ENCODE measurements at places on chromosomes 7 and 10.

DNA sequence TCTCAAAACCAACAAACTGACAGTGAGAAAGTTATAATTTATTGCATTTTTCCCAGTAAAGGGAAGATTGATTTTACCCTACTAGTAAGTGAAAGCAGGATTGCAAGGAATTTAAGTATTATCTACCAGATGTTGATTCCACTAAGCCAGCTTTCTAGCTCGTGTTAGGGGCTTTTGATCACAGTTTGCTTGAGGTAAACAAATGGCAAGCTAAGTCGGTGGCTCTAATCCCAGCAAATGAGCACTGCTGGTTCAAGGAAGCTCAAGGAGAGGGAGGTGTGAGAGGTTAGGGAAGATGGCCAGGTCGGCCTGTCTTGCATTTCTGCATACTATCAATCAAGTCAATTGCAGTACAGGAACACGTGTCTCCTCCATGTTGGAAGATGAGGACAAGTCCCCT is 448.7 kb upstream of the POM121L12 start:
- DNase-seq: no peak

GRCh38 chr7:96188174-96188581 is 133.7 kb downstream of the SLC25A13 start:
- DNase-seq: no peak

DNA sequence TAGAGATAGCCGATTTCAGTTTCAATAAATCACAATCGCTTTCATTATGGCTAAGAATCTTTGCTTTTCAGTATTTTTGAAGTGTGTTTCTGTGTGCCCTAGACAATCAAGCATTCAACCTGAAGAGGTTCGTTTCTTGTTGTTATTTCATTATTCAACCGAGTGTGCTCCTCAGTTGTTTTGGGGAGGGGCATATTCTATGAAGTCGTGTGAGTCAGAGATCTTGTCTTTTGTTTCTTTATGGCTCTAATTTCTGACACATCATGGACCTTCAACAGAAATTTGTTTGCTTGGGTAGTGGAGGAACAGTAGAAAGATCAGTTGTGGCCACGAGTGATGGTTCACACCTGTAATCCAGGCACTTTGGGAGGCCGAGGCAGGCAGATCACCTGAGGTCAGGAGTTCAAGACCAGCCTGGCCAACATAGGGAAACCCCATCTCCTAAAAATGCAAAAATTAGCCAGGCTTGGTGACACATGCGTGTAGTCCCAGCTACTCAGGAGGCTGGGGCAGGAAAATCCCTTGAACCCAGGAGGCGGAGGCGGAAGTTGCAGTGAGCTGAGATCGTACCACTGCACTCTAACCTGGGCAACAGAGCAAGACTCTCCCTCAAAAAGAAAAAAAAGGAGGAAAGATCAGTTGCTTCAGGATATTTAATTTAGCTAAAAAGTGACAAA is 38.3 kb downstream of the C1QL3 start:
- DNase-seq: no peak

DNA sequence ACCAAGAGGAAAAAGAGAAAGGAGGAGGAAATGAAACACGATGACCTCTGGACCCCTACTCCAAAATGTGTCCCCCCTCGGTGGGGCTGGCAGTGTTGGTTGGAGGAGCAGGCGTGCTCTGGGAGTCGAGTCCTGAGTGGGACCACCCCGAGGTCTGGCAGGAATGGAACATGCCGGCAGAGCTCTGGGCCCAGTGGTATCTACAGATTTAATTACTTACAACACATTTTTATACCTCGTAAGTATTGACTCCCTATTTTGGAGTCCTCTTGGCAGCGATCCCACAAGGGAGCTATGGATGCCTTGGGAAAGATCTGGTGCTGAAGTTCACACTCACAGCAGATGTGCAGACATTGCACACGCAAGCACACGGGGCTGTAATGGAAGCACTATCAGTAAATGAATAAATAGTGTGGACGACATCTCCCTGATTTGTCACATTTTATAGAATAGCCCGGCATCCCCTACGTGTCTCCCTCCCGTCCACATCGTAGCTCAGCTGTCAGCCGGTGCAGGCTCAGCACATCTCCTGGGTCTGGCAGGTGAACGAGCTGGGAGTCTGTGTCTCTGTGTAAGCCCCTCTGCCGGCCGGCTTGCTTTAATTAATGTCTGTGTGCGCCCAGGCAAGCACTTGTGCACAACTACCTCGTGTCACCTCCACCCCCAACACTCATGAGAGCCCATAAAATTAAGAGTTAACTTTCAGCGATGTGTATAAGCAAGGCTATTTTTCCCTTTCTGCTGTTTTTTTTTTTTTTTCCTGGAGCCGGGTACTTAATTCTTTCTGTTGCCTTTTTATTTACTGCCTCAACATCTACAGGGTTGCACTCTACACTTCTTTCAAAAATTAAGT is 603.2 kb downstream of the LRMDA start:
- peak; percentile 49 for DNase-seq

DNA sequence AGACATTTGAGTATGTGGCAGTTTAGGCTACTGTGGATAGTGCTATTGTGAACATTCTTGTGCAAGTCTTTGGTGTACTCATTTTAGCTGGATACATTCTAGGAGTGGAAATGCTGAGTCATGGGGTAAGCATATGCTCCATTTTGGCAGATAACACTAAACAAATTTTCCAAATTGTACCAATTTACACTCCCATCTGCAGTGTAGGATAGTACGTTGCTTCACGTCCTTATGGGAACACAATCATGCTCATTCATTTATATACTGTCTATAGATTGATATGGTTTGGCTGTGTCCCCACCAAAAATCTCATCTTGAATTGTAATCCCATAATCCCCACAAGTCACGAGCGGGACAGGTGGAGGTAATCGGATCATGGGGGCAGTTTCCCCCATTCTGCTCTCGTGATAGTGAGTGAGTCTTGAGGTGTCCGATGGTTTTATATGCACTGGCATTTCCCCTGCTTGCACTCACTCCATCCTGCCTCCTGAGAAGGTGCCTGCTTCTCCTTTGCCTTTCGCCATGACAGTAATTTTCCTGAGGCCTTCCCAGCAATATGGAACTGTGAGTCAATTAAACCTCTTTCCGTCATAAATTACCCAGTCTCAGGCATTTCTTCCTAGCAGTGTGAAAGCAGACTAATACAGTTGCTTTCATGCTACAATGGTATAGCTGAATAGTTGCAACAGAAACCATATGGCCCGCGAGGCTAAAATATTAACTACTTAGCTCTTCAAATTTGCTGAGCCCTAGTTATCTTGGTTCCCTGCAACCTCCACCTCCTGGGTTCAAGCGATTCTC is 25.6 kb downstream of the RNF216 start:
- DNase-seq: no peak

GRCh38 chr10:89857431-89858042 is 156.1 kb downstream of the KIF20B start:
- DNase-seq: no peak

- DNase-seq: no peak
These were observed 88.4 kb downstream of the DNAJB6 start for GRCh38 chr7:157425137-157425731.

DNA sequence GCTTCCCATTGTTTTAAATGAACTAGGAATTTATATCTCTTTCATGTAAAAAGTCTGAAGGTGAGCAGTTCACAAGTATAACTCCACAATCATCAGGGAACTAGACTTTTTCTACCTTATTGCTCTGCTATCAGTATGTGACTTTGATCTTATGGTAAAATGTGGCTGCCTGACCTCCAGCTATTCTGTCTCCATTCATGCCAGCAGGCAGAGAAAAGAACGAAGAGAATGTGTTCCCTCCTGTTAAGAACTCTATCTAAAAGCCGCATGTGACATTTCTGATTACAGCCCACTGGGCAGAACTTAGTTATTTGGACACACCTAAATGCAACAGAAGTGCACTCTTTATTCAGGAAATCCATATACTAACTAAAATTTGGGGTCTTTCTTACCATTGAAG is 102.8 kb upstream of the MBL2 start:
- DNase-seq: no peak

DNA sequence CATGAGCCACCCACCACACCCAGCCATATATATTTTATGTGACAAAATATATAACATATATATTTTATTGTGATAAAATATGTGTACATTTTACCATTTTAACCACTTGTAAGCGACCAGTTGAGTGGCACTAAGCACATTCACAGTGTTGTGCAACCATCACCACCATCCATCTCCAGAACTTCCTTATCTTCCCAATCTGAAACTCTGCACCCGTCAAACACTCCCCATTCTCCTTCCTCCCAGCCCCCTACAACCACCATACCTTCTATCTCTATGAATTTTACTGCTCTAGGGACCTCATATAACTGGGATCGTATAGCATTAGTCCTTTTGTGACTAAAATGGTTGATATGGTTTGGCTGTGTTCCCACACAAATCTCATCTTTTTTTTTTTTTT is 20.8 kb upstream of the CYTH3 start:
- DNase-seq: no peak

- peak; percentile 7 for DNase-seq
These were observed 114.9 kb downstream of the BUB3 start for GRCh38 chr10:123269017-123269552.

GRCh38 chr10:6034371-6034770 is 27.8 kb downstream of the IL2RA start:
- no peak for DNase-seq

DNA sequence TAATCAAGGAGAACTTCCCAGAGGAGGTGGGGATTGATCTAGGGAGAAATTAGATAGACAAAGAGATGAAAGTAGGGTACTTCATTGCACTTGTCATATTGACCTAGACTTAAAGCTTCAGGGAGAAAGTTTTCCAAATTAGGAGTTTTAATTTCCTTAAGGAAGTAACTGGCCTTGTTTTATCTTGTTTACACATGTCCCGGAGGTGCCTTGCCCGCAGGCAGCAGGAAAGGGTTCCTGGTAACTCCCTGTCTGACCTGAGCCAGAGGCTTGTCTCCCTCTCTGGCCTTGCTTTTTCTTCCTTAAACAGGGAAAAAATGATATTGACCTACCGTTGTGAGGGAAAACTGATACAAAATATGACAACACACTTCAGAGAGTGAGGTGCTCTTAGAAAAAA is 181.6 kb downstream of the EVX1 start:
- DNase-seq: no peak

DNA sequence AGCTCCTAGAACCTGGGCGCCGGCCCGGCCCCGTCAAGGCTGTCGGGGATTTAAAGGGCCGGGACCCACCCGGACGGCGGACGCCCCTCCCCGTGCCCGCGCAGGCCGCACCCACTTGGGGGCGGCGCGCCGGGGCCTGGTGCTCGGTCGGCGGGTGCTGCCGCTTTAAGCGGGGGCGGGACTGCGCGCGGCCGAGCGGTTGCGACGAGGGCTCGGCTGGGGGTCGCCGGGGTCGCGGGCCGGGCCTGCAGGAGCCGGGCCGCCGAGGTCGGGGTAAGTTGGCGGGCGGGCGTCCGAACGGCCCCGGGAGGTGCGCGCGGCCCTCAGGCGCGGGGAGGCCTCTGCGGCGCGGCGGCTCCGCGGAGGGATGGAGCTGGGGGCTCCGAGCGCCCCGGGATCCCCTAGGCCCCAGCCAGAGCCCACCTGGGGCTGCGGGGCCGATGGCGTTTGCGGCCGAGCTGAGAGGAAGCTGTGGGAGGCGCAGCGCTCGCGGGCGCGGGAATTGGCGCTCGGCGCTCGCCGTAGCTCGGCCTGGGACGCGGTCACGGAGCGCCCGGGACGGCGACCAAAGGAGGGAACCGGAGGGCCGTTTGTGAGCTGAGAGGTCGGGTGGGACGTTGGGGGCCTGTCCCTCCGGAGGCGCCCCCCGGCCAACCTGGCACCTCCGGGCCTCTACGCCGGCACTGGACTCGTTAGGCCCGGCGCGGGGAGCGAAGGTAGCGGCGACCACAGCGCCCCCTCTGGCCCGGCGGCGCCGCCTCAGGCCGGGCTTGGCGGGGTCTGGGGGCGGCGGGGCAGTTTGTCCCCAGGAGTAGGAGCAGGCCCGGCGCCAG is at the start of gene TRRAP:
Gene TRRAP (plus strand): TSS at position 168 of the 833 bp plus-strand sequence. CDS start 2,619 bp downstream, outside the sequence.
- no peak for DNase-seq

GRCh38 chr10:129445436-129446182 is 21.4 kb upstream of the MGMT start:
- DNase-seq: no peak

- DNase-seq: no peak
These were observed 99.6 kb downstream of the SVIL start for GRCh38 chr10:29535012-29535777.

GRCh38 chr7:128042012-128042411 is 10.8 kb upstream of the LRRC4 start:
- DNase-seq: no peak

DNA sequence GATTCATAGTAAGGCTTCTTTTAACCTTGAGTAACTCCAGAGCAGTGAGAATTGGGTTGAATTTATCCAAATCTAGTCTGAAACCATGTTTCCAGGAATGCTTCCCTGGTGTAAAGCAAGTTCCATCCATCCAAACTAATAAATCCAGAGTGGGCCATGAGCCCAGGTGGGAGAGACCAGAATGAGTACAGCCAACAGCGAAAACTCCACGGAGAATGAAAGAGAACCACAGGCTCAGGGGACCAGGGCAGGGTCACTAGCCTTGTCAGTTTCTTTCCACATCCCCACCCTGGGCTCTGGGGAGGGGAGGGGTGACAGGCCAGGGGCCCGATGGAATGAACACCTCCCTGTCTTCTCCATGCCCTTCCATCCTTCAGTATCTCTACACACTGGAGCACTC is 180.1 kb downstream of the NEURL1 start:
- DNase-seq: no peak

DNA sequence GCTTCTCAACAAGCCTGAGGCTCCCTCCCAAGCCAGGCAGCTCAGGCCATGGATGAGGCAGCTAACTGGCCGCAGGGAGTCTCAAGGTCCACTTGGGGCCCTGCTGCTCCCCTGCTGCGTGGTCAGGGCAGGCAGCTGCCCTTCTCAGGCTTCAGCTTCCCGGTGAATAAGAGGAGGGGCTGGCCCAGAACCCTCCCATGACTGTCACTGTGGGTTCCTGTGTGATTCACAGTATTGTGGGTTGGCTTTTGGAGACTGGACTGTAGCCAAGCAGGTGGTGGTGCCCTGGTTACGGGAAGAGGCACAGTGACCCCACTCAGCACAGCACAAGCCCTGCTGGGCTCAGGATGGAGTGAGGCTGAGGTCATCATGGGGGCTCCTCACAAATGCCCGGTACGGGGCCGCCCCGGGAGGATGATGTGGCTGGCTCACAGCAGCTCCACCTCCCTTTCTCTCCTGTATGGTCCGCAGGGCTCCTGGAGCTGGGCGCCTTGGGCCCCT is 189.8 kb downstream of the HECW1 start:
- DNase-seq: no peak

DNA sequence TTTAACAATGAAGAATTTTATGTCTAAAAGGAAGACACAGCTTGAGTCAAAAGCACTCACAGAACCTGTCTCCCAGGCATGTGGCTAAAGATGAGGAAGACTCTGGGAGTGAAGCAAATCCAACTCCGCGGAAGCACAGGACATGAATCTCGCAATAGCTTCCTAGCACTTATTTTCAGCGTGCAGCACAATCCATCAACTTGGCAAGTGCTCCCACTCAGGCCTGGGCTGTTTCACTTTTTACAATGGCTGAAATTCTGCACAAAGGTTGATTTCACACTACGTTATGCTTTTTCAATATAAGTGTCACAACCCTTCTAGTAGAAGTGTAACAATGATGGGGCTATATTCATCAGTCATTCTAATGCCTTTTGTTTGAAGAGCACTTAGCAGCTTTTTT is 180.2 kb downstream of the XPNPEP1 start:
- no peak for DNase-seq

Data from NCI-H510A treated with DMSO at 0.1 percent for 48 hours (cell line).